ENCODE measurements at places on chromosomes 4 and X.
A peak's percentile ranks its signal among the peaks of the same experiment; 100 is the strongest.

DNA sequence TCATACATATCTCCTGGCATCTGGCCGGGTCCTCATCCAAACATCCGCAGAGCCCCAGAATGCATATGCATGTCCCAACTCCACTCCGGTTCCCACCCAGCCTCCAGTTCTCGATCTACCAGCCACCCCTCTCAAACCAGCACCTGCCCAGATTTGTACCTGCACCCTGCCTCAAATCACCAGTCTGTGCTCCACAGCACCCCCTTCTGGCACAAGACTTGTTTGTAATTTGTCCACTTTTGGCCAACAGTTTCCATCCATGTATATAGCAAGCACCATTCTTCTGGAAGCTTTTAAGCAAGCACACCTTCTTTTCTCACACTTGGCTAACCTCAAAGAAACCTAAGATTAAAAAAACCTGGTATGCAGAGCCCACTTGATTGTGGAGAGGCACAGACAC lies 644.1 kb downstream of the MID1IP1 start:
- DNase-seq: peak; percentile 27

- DNase-seq: no peak
Measured at GRCh38 chrX:48606091-48606490, 8.8 kb downstream of the WDR13 start.

DNA sequence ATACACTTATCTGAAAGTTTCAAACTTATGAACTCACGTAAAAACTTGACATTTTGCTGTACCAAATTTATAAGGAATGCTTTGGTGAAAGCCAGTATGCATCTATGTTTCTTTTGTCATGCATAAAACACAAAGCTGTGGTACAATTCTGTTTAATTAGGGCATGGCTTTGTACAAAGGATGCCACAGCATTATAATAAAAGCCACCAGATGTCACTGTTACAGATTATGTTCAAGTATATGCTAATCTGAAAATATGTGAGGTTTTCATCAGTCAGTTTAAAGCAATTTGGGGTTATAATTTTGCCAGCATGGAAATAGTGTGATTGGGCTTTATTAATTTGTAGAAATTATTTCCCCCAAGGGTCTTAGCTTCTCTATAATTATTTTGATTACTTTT lies 69.0 kb downstream of the ATOH1 start:
- no peak for DNase-seq

DNA sequence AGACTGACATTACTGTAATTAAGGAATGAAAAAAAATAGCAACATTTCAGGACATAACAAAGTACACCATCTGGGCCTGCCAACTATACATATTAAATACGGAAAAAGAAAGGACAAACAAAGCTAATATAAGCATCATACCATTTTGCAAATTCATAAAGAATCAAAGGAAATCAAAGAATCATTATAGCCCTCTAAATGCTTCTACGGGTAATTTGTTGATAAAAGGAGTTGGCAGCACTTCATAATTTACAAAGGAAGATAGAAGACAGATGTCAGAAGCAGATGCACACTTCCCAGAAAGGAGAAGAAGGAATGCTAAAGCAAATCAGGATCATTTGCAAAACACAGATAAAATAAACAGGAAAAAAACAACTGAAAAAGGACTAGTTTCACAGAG lies 1757.3 kb downstream of the PCDH7 start:
- no peak for DNase-seq

- no peak for DNase-seq
Measured at GRCh38 chr4:34261799-34262314, 1982.5 kb downstream of the ARAP2 start.

- DNase-seq: no peak
Measured at GRCh38 chrX:53262918-53263394, 18.4 kb downstream of the IQSEC2 start.

DNA sequence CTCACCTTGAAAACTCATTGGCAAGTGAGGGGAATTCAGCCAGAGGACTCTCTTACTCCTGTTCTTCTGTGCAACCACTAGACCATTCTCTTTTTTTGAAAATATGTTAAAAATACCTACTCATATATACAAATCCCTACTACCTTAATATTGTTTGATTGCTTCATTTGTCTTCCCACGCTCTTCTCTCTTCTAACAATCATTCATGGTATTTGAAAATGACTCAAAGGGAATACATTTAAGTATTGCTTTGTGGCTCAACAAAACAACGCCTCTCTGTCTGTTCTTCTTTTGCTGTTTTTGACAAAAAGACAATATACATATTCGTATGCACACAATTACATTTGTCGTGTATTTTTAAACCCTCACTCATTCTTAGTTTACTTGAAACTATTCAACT lies 589.4 kb downstream of the ANKRD50 start:
- DNase-seq: no peak

GRCh38 chr4:27082776-27083175 lies 222.1 kb downstream of the STIM2 start:
- DNase-seq: no peak

DNA sequence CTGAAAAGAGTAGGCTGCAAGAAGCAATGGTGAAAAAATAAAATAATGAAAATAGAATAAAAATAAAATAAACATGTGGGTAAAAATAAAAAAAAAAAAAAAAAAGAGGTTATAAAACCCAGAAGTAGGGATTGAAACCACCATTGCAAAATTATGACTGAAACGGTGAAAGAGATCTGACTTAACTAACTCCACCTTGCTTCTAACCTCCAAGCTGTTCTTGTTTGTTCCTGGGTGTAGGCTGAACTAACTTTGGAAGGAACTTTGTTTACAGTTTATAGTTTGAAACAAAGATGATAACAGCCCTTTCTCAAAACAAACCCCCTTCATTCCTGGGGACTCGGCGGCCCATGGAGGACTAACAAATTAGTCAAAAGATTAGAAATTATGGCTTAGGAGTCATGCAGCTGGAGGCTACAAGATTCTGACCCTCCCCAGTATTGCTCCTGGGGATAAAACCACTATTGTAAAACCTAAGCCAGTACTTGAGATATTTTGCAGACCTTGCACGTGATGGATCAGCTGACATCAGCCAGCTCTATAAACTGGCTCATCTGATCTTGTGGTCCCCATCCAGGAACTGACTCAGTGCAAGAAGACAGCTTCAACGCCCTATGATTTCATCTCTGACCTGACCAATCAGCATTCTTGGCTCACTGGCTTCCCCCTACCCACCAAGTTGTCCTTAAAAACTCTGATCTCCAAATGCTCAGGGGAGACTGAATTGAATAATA lies 30.4 kb downstream of the DDX60L start:
- no peak for DNase-seq

GRCh38 chr4:42995343-42995944 lies 102.9 kb downstream of the GRXCR1 start:
- no peak for DNase-seq

DNA sequence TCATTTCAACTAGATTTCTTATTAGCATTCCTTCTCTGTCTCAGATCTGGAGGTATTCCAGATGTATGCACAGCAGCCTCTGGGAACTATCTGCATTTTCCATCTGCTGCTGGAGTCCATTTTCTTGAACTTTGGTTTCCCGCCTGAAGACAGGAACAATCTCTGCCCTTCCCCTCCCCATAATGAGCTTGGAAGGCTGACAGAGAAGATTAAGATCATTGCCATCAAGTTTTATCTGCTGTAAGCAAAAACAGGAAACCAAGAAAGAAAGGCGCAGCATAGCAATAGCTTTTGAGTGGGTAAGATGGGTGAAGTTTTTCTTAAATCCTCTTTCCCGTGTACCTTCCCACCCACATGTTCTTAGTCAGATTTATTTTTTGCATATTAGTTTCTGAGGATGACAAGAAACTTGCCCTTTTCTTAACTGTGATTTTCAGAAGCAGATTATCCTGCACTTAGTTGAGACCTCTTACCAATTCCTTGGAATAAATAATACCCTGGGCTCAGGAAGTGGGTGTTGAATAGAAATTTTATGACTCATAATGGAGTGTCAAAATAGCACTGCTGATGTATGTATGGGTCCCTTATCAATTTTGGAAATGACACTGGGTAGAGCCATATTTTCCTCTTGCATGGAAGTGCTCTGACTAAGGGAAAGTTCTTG lies 78.3 kb downstream of the CT47B1 start:
- DNase-seq: no peak

- DNase-seq: no peak
Measured at GRCh38 chrX:119407681-119408080, 8.5 kb downstream of the SLC25A43 start.

DNA sequence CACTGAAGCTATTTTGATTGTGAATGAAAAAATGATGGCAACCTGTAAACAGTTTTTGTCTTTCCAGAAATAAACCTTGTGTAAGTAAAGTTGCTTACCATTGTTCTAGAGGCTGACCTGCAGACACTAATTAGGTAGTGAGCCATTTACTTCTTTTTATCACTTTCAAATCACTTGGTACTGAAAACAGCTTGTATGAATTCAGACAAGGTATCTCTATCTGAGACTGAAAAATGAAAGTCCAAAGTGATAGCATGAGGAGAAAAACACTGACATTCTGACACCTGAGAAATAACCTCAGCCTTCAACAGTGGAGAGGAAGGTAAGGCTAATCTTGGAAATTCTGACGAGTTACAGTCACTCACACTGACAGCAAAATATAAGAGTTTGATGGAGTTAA lies 238.8 kb downstream of the GPC3 start:
- no peak for DNase-seq

DNA sequence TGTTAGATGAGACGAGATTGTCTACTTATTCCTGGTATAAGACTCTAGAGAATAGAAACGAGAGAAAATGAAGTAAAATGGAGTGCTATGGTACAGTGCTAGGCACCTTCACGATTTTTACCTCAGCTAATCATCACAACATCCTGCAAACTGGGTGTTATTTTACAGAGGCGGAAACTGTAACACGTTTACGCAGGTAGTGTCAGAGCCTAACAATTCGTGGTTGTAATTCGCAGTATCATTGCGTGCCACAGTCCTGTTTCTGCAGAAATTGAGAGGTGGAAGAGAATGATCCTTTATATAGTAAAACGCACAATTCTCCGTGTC lies 383 bp upstream of the TBC1D19 start:
- DNase-seq: no peak

- DNase-seq: no peak
Measured at GRCh38 chr4:108786351-108786750, 23.5 kb upstream of the ETNPPL start.

DNA sequence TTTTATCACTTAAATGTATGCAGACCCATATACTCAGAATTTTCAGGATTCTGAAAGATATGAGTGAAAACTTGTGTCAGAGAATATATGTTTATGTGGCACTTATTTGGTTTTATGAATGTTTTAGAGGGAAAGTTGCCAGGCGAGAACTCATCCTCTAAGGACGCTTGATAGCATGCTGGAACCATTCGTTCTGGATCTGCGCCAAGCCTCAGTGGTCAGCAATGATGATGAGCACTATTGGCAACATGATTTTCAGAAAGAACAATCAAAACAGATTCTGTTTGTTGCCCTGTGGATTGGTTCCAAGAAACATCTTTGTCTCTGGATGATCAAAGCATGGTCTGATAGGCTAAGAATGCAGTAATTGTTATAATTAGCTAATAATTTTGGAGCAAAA lies 32.1 kb upstream of the RAPGEF2 start:
- DNase-seq: no peak

- DNase-seq: no peak
Measured at GRCh38 chr4:17528551-17529165, 13.7 kb downstream of the CLRN2 start.

GRCh38 chrX:44265559-44265958 lies 77.9 kb downstream of the EFHC2 start:
- DNase-seq: no peak

- no peak for DNase-seq
Measured at GRCh38 chr4:27873596-27873995, 1013.0 kb downstream of the STIM2 start.

DNA sequence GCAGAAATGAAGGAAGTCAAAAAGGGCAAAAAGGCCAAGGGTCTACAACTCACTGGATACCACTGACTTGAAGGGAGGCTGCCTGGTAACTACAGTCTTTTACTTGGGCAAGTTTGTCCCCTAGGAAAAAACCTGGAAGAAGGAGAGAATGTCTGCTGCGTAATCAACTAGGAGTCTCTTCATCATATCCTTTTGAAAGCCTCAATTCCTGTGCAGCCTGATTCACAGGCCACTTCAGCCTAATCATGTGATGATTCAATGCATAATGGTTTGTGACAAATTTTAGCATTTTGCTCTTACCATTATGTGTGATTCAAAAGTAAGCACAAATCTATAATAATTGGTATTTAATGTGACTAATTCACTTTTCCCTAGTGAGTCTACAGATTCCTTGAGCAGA lies 273.6 kb downstream of the FRMPD4 start:
- no peak for DNase-seq

DNA sequence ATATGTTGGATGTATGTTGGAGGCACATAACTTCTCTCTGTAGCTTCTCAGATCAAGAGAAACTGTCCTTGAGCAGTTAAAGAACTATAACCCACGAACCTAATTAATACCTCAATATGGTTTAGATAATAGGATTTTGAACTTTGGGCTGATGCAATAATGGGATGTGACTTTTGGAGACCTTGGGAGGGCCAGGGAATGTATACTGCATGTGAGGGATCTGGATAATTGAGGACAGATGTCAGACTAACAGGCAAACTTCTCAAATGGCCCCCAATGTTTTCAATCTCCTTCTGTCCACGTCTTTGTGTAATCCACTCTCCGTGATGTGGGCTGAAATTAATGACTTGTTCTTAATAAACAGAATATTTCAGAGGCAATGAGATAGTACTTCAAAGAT lies 202.2 kb upstream of the FAT4 start:
- no peak for DNase-seq

DNA sequence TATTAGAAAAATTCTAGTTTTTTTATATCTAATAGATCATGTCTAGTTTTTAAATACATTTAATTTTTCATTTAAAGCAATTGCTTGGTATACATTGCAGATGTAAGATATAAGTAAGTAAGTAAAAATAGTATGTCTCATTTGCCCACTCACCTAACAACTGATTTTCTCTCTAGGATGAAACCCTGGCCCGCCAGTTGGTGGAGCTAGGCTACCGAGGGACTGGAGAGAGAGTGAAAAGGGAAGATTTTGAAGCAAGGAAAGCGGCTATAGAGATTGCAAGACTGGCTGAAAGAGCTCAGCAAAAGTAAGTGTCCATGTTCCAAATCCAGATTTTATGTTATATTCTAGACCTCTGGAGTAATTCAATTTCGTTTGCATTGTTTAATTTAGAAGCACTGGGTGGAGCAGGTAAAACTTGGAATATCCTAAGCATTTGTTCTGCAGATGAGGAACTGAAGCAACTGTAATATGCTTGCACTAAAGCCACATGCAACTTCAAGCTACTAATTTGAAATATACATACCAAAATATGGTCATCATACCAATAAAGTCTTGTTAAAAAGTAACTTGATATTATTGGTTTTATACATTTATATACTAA lies 27.1 kb downstream of the CFAP299 start:
- DNase-seq: peak; percentile 23

- DNase-seq: no peak
Measured at GRCh38 chrX:104852241-104852640, 286.2 kb downstream of the IL1RAPL2 start.

DNA sequence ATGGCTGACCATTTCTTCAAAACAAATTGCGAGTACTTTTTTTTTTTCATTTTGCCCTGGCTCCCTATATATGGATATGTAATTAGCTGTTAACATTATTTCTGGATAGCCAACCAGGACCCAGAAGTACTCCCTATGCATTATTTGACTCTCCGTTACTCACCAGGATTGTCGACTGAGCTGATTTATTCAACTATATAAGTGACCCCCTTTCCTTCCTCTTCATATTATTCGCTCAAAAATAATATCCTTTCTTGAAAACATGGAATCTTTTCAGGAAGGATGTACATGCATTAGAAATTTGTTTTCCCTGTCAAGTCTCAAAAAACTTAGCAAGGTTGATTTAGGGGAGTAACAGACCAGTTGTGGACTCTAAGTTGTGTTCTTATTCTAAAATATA lies 114.1 kb upstream of the KLHL4 start:
- no peak for DNase-seq

GRCh38 chr4:13950491-13950890 lies 323.0 kb upstream of the BOD1L1 start:
- no peak for DNase-seq

All from NT2/D1 (cell line).